Foreskin keratinocyte (primary cell): ENCODE measurements at places on chromosomes 3 and 15.

DNA sequence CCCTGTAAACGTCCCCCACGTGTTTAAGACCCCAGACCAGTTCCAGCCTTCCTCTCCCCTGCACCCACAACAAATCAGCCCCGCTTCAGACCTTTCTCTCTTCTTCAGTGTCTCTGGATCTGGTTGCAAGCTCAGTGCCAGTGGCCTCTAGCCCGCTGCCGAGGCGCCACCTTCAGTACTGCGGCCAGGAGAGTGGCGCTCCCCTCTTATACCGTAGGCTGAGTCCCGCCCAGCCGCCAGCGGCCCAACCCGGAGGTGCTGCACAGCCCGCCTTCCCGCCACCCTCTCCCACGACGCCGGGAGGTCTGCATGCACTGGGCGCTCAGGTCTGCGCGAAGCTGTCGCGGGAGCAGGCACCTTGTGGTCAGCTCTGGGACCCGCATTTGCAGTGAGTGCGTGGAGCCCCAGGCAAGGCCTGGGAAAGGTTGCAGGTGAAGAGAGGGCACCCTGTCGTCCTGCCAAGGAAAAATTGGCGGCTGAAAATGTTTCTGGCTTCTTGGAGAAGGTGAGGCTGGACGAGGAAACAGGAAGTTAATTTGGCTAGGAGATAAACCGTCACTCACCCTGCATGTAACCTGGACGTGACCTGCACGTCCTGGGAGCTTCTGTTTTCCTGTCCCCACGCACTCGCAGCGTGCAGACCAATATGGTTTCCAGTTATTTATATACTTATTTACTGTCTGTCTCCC, at the start of gene C2CD4B:
TSS of gene C2CD4B (minus strand) at position 182 of the 689 bp plus-strand sequence. CDS start 301 bp downstream, outside the sequence.
- DNase-seq: no peak

DNA sequence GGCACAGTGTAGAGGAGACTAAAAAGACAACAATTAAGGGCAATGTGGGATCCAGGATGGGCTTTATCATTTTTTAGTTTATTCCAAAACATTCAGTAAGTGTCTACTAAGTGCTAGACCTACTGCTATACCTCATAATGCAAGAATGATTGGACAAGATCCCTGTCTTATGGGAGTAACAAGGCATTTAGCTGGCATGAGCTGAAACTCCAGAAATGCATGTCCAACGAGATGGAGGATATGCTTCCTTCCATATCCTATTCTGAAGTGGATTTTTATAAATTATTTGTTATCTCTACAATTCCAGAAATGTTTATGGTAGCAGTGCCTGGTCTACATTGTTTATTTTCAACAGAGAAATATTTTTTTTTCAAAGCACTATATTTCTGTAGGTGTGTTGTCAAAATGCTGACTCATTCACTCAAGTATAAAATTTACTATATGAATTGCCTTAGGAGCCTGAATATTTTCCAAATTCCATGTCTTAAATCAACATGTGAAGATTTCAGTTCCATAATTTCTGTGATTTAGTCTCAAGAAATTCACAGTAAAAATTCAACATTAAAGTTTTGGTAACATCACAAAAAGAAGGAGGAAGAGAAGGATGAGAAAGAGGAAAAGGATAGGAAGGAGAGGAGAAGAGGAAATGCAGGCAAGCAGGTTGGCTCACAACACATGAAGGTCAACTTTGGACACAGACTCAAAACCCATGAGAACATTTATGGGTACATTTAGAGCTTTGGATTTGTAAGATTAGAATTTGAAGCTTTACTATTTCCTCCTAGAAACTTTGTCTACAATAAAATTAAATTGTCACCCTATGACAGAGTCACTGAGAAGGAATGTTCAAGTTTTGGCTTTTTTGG, 88.6 kb downstream of the P3H2 start:
- no peak for DNase-seq

GRCh38 chr3:156368189-156368588, 186.7 kb downstream of the SSR3 start:
- no peak for DNase-seq

- DNase-seq: no peak
Measured at GRCh38 chr3:141498598-141499223, 11.9 kb downstream of the RASA2 start.
